HFF-Myc (cell line): ENCODE measurements at places on chromosomes 11 and 22.

DNA sequence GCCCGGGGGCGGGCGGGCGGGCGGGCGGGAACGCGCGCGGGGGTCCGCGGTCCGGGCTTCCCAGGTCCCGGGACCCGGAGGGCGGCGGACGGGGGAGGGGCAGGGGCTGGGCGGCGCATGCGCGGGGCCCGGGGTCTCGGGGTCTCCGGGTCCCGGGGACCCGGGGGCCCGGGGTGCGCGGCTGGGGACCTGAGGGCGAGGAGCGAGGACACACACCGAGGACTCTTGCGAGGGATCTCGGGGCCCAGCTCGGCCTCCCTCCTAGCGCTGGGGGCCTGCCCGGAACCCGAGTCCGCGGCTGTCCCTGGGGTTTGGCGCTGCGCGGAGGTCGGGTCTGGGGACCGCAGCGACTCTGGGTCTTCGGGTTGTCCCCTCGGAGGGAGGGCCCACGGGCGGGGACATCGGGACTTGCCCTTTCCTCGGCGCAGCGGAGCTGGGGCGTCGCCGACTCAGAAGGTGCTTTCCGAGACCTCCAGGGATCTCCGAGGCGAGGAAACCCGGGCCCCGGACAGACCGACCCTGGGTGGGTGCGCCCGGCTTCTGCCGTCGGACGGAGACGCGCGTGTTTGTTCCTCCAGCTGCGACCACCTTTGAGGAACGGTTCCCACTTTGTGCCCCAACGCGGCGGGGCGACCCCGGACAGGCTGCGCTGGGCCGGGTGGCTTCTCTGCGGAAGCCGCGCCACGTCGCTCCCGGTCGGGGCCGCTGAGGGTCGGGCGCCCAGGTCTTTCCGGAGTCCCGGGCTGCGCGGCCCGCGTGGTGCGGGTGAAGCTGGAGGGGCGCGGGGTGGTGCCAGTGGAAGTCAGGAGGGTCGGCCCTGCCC is 540 bp downstream of the PPARA start:
- no peak for DNase-seq

DNA sequence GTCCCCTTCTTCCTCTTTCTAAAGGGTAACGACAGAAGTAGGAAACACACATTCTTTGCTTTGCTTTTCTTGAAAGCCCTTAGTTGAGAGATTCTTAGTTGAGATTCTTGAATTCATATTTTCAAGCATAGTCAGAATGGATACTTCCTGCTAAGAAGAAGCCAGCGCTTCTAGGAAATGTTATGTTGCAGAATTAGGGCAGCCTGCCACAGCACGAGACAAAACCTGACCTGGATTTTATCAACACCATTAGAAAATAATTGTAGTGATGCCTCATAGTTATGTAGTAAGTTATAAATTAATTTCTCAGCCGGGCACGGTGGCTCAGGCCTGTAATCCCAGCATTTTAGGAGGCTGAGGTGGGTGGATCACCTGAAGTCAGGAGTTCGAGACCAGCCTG is 37.9 kb upstream of the NUP160 start:
- no peak for DNase-seq

DNA sequence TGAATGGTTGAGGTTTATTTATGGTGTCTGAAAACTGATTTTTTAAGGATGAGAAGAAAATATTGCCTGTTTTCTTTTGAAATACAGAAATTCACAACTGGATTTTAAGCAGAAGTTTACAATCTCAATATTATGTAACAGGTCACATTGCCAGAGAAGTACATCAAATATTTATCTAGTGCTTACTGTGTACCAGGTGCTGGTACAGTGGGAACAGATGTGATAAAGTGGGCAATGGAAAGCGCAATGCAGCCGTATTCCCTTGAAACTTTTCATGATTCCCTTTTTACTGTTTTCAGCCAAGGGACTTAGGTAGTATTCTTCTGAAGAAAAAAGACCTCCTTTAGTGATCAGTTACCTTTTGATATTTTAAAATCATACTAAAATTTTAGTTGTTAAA is 49.6 kb downstream of the TTC17 start:
- no peak for DNase-seq

DNA sequence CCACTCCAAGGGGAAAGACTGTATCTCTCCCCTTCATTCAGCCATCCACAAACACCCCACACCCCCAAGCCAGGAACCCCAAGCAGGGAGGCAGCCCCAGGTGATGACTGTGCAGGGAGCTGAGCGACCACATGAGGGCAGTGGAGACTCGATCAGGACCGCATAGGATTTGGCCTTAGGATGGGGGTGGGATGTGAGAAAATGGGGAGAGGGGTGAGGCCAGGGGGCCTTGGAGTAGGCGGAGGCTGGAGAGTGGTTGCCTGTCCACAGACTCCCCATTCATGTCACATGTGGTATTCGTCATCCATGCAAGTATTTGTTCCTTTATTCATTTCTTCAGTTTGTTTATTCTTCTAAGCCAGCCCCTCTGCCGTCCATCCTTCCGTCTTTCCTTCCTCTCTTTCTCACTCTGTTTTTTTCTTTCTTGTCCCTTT is 2.7 kb upstream of the RHOD start:
- no peak for DNase-seq

DNA sequence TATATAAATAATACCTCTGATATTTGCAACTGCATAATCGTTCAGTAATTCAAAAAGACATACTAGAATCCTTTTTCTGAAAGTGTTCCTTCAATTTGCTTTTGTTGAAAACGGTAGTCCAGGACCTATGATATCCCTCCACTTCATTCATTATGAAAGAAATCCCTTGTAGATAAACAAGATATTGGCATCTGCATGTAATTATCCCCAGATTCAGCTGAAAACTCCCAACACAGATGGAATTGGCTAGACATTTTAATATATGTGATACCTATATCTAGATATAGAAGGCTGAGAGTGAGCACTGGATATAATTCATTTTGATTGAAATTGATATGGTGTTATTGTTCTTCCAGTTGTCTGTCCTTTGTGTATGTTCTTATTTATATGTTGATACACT is 109.4 kb downstream of the MSANTD4 start:
- DNase-seq, result no peak

- no peak for DNase-seq
These were observed 24.8 kb upstream of the FNBP4 start for GRCh38 chr11:47791774-47792430.

DNA sequence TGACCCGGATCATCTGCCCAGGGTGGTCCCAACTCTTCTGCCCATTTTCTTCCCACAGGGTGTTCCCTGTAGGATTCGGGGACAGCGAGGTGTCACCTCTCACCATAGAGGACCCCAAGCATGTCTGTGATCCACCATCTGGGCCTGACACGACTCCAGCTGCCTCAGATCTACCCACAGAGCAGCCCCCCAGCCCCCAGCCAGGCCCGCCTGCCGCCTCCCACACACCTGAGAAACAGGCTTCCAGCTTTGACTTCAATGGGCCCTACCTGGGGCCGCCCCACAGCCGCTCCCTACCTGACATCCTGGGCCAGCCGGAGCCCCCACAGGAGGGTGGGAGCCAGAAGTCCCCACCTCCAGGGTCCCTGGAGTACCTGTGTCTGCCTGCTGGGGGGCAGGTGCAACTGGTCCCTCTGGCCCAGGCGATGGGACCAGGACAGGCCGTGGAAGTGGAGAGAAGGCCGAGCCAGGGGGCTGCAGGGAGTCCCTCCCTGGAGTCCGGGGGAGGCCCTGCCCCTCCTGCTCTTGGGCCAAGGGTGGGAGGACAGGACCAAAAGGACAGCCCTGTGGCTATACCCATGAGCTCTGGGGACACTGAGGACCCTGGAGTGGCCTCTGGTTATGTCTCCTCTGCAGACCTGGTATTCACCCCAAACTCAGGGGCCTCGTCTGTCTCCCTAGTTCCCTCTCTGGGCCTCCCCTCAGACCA is 24.0 kb downstream of the CSF2RB start:
- no peak for DNase-seq

- DNase-seq, result no peak
These were observed 738.1 kb upstream of the CCDC90B start for GRCh38 chr11:84024266-84024665.

DNA sequence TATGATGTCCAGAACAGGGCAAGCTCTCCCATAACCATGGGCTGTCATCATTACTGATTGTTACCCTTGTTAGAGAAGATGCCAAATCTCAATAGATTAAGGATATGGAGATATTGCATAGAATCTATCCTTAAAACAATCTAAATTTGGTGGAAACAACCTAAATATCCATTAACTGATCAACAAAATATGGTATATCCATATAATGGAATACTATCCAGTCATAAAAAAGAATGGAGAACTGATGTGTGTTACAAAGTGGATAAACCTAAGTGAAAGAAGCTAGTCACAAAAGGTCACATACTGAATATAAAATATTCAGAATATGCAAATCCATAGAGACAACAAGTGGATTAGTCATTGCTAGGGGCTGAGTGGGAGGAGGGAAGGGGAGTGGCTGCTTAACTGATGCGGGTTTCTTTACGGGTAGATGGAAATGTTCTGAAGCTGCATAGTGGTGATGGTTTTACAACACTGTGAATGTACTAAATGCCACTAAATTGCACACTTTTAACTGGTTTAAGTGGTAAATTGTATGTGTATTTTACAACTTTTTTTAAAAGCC is 36.1 kb upstream of the SMCO4 start:
- no peak for DNase-seq

DNA sequence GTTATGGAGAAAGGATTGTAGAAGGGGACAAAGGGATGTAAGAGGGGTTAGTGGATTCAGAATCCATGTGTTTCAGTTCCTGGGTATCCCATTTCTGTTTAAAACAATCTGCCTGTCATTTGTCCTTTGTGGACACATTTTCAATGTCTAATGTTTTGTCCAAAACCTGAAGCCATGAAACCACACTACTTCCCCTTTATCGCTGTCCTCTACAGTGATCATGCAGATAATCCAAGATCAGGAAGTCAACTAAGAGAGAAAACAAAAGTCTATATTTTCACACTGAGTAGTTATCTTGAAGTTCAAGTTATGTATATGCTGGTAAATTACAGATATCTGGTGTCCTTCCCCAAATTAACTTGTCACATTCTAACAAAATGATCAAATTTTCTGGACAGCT is 457.0 kb downstream of the NTM start:
- no peak for DNase-seq

DNA sequence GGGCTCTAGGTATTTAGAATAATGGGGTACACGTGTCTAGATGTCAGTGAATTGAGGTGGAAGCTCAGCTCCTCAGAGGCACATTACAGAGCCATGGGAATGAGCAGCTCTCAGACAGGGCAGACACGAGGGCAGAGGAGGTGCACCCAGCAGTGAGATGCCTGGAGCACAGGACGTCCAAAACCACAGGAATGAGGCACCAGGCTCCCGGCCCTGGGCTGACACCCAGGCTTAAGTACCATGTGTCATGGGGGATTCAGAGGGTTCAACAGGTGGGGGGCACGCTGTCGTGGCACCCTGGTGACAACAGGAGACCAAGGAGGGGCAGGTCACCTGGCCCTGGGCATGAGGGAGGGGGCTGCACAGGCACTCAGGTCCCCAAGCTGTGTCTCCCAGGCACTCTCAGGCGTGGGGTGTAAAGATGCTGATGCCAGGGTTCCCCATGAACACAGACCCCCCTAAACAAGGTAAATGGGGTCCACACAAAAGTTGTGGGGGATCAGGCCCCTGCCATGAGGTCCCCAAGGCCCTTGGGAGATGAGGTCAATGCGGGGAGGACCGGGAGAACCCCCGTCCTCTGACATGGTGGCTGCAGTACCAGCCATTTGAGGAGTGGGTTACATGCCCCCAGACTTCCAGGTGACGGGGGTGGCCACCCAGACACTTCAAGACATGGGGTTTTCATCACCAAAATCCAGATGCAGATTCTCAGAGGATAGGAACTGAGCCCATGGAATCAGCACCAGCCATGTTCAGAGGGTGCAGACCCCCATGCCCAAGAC is 5.6 kb upstream of the SYT8 start:
- no peak for DNase-seq

DNA sequence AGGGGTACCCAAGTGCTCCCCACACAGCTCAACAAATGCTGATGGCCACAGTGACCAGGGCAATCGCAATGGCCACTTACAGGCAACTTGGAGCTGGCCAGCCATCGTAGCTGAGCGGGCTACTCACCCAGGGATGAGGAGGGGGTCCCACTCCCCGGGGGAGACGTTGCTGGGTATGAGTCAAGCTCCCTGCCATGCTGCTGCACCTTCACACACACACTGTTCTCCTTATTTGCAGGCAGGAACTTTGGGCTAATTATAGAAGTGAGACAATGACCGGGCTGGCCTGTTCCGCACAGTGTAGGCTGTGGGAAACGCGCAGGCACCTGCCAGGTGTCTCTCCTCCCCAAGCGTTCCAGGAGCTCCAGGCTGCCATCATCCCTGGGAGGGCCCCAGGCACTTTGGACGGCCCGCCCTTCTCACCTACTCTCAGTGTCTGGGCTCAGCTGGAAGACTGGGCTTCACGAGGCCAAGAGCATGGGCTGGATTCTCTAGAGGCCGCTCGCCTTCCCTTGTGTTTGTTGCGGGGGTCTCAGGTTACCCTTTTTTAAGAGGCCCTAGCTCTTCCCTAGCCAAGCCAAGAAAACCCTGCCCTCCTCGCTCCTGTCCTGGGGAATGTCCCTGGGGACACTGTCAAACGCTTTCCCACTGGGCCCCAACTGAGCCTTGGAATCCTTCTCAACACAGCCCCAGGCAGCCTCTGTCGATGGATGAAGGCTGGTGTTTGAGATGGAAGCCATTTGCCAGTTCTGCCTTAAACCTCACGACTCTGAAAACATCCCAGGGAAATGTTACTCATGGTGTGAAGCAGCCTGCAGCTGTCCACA is 73.0 kb downstream of the RTL6 start:
- no peak for DNase-seq

DNA sequence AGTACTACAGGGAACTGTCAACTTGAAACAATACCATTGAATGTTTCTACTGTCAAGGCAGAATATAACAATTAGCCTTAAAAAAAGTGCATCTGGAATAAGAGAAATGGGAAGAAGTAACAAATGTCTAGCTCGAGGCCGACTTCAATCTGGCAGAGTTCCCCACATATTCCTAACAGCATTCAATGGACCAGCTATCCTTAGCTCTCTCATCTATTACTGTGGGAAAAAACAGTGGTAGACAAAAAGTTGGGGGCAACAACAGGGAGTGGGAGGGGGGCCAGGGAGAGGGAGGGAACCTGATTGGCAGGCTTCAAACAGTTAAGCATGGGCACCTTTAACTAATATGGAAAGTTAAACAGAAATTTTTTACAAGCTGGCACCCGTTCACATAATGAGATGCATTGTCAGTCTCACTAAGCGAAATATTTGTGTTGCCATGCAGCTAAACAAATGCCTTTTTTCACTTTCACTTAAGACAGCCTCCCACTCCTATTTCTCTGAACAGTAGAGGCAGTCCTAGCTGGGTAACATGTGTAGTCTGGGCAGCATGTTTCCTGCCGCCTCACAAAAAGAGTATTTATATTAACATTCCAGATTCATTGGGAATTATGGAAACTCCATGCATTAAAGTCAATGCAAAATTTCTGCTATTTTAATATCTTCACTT is 62.2 kb upstream of the SOX6 start:
- no peak for DNase-seq
